ENCODE measurements at places on chromosomes 4 and X. TPM values are rescaled to one million over a fixed set of nuclear protein-coding genes. Genes with fewer than 3 reads are reported as not detected.
A peak's percentile ranks its signal among the peaks of the same experiment; 100 is the strongest.

GYPE gene
- 0.89 TPM for total RNA-seq

IL2RG gene
- total RNA-seq: 24.1 TPM

ACOX3 gene
- 38.6 TPM for total RNA-seq

GRCh38 chr4:53994382-53995102 is 69.9 kb downstream of the CHIC2 start:
- peak; percentile 36 for DNase-seq

GRCh38 chr4:65893957-65894755 is 223.9 kb upstream of the EPHA5 start:
- DNase-seq: no peak

GRCh38 chrX:107629540-107629909 is 1.2 kb downstream of the PRPS1 start:
- no peak for DNase-seq

DNA sequence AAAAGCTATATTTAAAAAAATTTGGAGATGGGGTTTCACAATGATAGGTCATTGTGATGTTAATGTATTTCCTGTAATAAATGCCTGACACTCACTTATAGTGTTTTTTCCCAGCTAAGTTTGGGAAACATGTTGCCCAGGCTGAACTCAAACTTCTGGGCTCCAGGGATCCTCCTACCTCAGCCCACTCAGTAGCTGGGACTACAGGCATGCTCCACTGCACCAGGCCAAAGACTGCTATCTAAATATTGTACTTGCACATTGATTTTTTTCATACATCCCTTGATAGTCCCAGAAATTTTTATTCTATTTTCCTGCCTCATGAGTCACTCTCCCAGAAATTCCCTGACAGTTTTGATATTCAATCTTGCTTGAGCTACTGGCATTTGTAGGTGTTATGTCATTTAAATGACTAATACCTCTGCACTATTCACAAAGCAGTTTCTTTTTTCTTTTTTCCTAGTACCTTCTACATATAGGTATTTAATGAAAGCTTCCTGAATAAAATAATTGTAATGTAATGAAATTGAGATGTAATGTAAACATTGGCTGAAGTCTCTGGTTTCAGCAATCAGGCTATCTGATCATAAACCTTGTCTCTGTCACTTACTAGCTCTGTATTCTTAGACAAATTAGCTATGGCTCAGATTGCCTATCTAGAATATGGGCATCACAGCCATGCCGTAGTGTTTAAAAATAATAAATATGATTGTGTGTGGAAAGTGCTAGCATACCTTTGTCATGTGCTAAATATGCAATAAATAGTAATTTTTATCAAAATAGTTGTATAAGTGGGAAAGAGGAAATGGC is 1973.0 kb upstream of the AGA start:
- no peak for DNase-seq

- no peak for DNase-seq
These were observed 1.2 kb downstream of the WWC2 start for GRCh38 chr4:183100298-183100599.

DNA sequence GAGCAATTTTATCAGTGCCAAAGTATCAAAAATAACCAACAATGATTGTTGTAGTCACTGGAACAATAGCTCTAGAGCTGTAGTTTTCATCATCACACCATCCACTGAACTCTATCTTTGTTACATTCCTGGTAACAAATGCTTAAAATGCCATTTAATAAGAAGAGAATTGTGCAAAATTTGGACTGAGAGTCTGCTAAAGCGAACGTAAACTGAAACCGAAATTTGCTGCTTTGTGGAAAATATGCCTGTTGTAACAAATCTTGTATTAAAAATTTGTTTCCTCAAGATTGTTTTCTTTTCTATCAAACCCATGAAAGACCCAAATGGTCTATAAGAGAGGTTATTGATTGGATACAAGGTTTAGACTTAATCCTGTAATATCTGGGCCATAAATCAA is 109.3 kb upstream of the TECRL start:
- no peak for DNase-seq

GRCh38 chr4:125283707-125284279 is 31.0 kb upstream of the FAT4 start:
- DNase-seq: no peak

DNA sequence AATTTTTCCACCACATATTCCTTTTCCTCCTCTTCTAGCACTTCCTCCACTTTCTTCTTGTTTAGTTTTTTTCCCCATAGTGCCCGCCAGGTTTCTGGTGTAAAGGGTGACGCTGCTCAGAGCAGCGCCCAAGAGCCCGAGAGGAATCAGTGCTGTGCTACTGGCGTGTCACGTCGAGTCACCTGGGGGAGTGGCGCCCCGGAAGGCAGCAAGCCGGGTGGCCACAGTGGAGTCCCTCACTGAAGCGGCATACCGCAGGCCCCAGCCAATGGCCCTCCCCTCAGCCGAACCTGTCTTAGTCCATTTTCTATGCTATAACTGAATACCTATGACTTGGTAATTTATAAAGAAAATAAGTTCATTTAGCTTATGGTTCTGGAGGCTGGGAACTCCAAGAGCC is 51.5 kb downstream of the SPIN4 start:
- DNase-seq: no peak

GRCh38 chrX:46737462-46737861 is 21.5 kb downstream of the SLC9A7 start:
- DNase-seq: no peak

PPARGC1A gene
- total RNA-seq: 12.8 TPM

ITIH6 gene
- not detected for total RNA-seq

GRCh38 chr4:178165251-178165950 is 723.2 kb upstream of the AGA start:
- DNase-seq: no peak

DNA sequence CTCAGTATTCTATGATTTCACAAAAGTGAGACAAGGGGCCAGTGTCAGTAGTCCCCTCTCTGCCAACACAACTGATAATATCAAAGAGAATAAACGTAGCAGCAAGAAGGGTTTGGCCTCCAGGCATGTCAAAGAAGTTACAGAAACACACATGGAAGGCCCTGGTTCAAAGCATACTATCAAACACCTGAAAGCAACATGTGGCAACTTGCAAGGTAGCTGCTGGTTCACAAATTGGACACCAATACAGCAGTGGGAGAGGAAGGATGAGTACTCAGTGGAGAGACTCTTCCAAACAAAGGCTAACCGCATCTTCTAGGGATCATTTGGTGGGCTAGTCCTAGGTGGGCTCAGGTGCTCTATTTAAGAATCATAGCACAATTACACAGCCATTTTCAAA is 74.9 kb upstream of the MAOA start:
- DNase-seq: no peak

Data from upper lobe of left lung (tissue), 6 donors.